Pancreas (tissue), 10 donors: ENCODE measurements at places on chromosomes 11 and 22. TPM values are rescaled to one million over a fixed set of nuclear protein-coding genes. Genes with fewer than 3 reads are reported as not detected.

- no peak overlapping the region for H3K4me3 ChIP-seq
- H3K27ac ChIP-seq = no peak overlapping the region
- no peaks in the 10 kb centered on the region for H3K27me3 ChIP-seq
- H3K4me1 ChIP-seq = no peaks in the 10 kb centered on the region
- H3K36me3 ChIP-seq = peaks cover 53% of the 10 kb centered on the region
- no peak for DNase-seq
These were observed 39.6 kb upstream of the CTTN start for GRCh38 chr11:70358753-70359152.

GRCh38 chr11:67252831-67253239 is 13.4 kb upstream of the GRK2 start:
- H3K27ac ChIP-seq = no peak overlapping the region
- no peaks in the 10 kb centered on the region for H3K27me3 ChIP-seq
- H3K4me3 ChIP-seq = no peak overlapping the region
- DNase-seq = no peak
- H3K4me1 ChIP-seq = no peaks in the 10 kb centered on the region

DNA sequence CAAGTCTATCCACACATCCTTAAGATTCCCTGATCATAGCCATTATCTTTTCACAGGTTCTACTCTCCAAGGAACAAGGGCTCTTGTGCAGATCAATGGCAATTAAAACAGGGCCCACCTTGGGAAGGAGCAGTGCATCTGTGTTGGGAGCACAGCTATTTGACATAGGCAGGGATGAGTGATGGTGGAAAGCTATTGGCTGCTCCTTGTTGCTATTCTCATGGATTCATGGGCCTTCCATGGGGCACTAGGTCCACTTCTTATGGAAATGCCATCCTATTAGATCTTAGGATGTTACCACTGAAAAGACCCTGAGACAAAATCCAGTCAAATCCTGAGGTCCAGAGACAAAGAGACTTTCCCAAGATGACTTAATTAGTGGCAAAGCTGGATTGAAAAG is 148.6 kb upstream of the MTNR1B start:
- H3K4me1 ChIP-seq = no peaks in the 10 kb centered on the region
- H3K27me3 ChIP-seq = no peaks in the 10 kb centered on the region
- no peaks in the 10 kb centered on the region for H3K36me3 ChIP-seq

DNA sequence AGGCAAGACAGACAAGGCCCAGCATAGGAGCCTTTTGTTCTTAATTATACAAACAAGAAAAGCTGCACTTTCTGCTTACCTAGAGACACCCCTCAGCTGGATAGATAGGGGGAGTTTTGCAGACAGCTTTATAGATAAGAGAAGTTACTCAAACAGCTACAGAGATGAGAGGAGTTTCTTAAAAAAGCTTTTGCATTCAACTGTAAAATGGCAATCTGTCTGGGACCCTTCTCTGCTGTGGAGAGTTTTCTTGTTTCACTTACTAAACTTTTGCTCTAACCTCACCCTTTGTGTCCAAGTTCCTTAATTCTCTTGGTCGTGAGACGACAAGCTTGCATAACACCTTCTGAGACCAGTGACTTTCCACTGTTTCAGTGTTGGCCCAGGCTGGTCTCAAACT is 103.8 kb upstream of the CHORDC1 start:
- no peaks in the 10 kb centered on the region for H3K36me3 ChIP-seq
- H3K27ac ChIP-seq = no peak overlapping the region
- H3K27me3 ChIP-seq = no peaks in the 10 kb centered on the region
- H3K4me1 ChIP-seq = no peaks in the 10 kb centered on the region
- no peak overlapping the region for H3K4me3 ChIP-seq
- DNase-seq = no peak

Gene TRIM48
- not detected for polyA plus RNA-seq

Gene MED15
- 61.7 TPM for polyA plus RNA-seq

Gene IGLL5
- 0.42 TPM for polyA plus RNA-seq

Gene PRG3
- not detected for polyA plus RNA-seq
